ENCODE measurements at places on chromosomes 3 and 15.

GRCh38 chr3:49634736-49635135, 39.4 kb upstream of the APEH start:
- DNase-seq = no peak

GRCh38 chr3:134369231-134369741, 5.0 kb downstream of the AMOTL2 start:
- peak; percentile 79 for DNase-seq

GRCh38 chr3:184172681-184173373, 1.8 kb upstream of the AP2M1 start:
- no peak for DNase-seq

- DNase-seq = no peak
These were observed 9.7 kb upstream of the THUMPD3 start for GRCh38 chr3:9352917-9353752.

DNA sequence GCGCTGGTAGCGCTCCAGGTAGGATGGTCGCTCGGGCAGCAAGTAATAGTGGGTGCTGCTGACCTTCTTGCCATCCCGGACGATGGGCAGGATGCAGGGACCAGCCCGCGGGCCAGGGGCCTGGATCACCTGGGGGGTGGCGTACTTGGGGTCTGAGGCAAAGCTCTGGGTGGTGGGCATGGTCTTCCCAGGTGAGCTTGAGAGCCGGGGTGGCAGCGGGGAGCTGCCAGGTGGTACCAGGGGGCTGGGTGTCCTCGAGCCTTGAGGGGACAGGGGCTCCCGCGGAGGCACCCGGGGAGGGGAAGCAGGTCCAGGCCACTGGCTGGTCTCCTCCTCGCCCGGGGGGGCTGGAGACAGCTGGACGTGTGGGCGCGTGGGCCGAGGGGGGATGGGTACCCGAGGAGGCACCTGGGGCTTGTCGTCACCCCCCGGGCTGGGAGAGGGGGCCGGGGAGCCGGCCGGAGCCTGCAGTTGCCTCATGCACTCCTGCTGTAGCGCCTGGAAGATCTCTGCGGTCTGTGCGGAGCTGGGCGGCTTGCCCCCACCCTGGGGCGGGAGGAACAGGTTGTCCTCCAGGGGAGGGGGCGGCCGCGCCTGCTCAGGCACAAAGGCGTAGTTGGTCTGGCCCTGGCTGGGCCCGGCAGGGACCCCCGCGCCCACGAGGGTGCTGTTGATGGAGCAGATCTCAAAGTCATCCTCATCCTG, 40.6 kb downstream of the TNK2 start:
- no peak for DNase-seq

DNA sequence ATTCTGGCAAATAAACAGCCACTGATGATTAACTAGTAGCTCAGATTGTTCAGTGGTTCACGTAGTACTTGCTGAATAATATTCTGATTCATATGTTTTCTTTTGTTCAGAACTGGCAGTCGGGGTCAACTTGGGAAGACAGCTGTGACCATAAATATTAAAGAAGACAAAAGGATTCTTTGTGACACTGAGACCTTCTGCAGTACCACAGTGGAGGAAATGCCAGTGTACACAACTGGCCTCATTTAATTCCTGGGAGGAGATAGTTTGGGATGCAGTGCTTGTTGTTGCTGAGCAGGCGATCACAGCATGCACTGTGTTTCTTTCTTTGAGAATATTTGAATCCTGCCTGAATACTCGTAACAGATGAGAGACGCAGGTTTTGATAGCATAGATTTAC, 26.7 kb upstream of the MCF2L2 start:
- no peak for DNase-seq

DNA sequence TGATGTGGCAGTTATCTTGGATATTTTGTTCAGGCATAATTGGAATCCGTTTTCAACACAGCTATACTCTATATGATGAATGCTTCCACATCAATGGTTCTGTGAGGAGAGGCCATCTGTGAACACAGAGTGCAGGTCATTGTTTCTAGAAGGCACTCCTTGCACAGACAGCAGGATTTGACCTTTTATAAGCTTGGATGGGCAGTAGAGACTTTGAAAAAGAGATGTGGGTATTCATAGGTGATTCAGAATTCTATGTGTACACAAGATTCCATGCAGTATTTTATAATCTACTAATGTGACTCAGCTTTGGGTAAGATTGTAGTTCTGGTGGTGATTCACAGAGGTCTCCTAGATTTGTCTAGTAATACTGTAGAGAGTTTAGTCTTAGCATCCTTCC, 12.5 kb downstream of the ARPP21 start:
- no peak for DNase-seq

- no peak for DNase-seq
These were observed 1077.0 kb downstream of the ROBO1 start for GRCh38 chr3:78690766-78691165.

- DNase-seq = no peak
These were observed 53.1 kb downstream of the CD47 start for GRCh38 chr3:108037770-108038169.

DNA sequence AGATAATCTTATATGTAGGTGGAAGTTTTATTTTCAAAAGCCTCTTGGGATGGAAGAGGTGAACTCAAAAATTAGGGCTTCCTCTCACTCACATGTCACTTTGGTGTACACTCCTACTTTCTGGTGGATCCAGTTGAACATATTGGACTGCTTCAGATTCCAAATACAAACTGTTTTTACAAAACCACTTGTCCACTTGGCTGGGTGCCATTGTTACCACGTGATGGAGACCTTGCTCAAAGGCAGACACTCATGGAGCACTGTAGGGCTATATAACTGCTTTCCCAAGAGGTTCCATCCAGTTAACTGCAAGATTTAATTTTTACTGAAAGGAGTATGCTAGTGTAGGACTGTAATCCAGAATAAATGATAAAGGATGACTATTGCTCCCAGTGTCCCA, 307.0 kb downstream of the EPHA6 start:
- DNase-seq = no peak

DNA sequence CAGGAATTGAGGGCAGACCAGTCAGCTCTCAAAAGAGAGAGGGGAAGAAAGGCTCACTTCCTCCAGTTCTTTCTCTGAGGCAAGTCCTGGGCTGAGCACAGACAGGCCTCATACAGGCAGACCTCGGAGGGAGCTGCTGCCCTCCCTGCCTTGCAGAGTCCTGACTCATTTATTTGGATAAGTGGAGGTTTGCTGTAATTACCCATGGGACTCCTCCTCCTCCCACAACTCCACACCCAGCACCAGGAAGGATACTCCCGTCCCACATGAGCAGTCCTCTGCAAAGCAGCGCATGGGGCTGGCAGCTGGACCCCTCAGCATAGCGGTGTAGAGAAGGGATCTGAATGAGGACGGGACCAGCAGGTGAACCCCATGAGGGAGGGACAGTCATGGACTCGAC, 13.4 kb upstream of the SCN10A start:
- DNase-seq = no peak

GRCh38 chr3:191768421-191768820, 307.5 kb downstream of the PYDC2 start:
- DNase-seq = no peak

- peak; percentile 79 for DNase-seq
These were observed 141.0 kb downstream of the NSMCE3 start for GRCh38 chr15:29128671-29129070.

- DNase-seq = no peak
These were observed 9.1 kb downstream of the PLA2G4D start for GRCh38 chr15:42085236-42085605.

GRCh38 chr15:33902043-33902442, 66.3 kb upstream of the CHRM5 start:
- no peak for DNase-seq

DNA sequence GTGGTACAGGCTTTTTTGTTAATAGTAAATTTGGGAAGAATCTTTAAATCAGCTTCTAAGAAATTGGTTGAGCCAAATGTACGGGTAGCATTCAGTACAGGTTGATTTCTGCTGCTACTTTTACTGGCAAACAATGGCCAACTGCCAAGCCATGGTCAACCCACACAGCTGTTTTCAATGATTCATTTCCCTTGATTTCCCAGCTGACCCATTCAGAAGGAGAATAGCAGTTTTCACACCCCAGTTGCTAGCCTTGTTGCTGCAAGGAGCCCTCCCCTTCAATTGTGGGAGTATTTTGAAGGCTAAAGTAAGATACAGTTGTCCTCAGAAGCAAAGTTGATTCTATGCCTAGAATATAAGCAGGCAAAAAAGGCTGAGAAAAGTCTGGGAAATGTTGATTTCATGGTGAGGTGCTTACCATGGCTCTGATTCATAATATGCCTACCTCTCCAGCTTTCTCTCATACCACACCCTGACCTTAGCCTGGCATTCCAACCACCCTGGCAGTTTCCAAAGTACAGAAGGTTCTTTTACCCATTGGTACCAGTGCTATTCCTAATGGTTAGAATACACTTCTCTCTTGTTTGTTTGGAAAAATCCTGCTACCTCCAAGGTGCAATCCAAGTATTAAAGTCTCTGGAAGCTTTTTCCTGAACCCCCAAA, 320.3 kb upstream of the TGFBR2 start:
- DNase-seq = no peak

- no peak for DNase-seq
These were observed 1.1 kb downstream of the C2CD4B start for GRCh38 chr15:62164014-62164395.

DNA sequence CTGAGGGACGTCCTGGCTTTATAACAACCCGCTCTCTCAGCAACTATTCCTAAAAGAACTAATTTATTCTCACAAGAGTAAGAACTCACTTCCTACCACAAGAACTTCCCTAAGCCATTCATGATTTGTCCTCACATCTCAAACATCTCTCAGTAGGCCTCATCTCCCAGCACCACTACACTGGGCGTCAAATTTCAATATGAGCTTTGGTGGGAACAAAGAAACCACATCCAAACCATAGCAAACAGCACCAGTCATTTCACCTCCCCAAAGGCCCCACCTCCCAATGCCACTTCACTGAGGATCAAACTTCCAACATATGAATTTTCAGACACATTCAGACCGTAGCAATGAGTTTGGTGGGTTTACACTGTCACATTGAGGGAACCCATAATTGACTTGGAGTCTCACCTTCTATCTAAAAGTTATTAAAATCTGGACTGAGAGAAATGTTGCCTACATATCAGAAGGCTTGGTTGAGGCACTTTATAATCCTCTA, 116.4 kb upstream of the AGBL1 start:
- no peak for DNase-seq

GRCh38 chr3:32601722-32602121, 31.1 kb upstream of the DYNC1LI1 start:
- DNase-seq = no peak

GRCh38 chr15:66802025-66803001, 100.3 kb downstream of the SMAD6 start:
- DNase-seq = peak; percentile 67

GRCh38 chr3:114687151-114687550, 393.3 kb downstream of the TIGIT start:
- no peak for DNase-seq

- DNase-seq = no peak
These were observed 1.9 kb upstream of the EPHA3 start for GRCh38 chr3:89105503-89105902.

- DNase-seq = no peak
These were observed 24.6 kb downstream of the SRP14 start for GRCh38 chr15:40014390-40014789.

GRCh38 chr15:71632576-71633195, 177.7 kb upstream of the NR2E3 start:
- DNase-seq = no peak

GRCh38 chr15:66578286-66578875, 12.6 kb upstream of the LCTL start:
- DNase-seq = no peak

- no peak for DNase-seq
These were observed 161.6 kb upstream of the WNT5A start for GRCh38 chr3:55648591-55649318.

- no peak for DNase-seq
These were observed 77.8 kb downstream of the EFL1 start for GRCh38 chr15:82184776-82185175.

GRCh38 chr3:47854267-47854666, 51.3 kb downstream of the DHX30 start:
- no peak for DNase-seq

DNA sequence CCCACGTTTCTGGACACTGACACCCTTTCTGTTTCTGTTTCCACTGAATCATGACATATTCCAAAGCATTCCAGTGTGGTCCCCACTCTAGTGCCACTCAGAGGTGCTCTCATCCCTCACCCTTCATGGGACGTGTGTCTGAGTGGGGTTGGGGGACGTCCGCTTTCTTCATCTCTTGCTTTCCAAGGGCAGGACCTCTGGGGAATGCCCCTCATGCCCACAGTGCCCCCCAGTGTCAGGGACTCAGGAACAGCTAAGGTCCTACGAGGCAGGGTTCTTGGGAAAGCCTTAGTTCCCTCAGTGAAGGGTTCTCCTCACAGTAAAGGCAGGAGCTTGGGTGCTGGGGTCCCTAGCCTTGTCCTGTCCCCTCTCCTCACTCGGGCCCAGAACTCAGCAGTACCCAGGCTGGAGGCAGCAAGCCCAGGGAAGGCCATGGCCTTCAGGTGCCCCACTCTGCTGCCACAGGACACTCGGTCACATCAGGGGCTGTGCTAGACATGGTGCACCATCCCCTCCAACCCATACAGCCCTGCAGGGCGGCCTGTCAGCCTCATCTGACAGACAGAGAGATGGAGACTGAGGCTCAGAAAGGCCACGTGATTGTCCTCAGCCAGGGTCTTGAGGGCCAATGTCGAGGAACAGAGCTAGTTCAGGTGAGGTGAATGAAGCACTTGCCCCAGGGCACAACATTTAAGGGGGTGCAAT, 261.0 kb downstream of the TLE3 start:
- DNase-seq = no peak

DNA sequence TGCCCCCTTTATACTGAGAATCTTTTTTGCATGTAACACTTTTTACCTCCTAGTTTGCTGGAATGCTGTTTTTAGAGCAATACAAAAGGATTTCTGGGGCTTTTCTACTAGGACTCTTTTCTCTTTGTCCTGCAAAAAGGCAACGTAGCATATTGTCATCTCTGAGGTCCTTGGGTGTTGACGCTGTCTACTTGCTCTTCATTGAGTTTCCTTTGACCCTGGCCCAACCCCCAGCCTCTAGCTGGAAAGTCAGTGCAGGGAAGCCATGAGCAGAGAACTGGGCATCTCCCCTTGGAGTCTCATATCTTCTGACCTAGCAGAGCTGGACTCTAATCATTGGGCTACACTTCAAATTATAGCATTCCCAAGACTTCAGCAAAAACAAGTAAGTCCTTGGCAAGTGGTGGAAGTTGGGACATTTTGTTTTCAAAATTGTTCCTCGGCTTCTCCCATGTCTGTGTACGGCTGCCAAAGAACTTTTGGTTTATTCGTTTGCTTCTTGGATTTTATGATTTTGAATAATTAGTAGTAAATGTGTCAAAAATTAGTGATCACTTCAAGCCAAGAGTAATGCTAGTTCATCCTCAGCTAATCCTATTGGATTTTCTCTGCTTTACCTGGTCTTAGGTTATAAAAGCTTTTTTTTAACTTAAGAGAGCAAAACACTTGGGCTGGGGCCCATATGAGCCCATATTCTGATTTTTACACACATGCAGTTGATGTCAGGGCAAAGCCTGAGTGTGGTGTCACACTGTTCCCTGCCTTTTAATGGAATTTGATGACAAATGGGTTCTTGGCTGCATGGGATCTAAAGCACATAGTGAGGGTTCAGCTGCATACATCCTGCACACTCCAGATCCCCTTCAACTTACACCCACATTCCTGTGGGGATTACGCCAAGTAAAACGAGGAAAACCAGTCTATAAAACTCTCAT, 419.5 kb upstream of the C2CD4B start:
- no peak for DNase-seq

All from mesenteric fat pad (tissue), 1 donor.